HFFc6 (cell line): ENCODE measurements at places on chromosomes 12 and 14. TPM values are rescaled to one million over a fixed set of nuclear protein-coding genes. Genes with fewer than 3 reads are reported as not detected.
A peak's percentile ranks its signal among the peaks of the same experiment; 100 is the strongest.

- peak; percentile 17 for DNase-seq
- peaks cover 7% of the 10 kb centered on the region; the same call in 1 of the 2 replicates for H3K27me3 ChIP-seq
- H3K36me3 ChIP-seq: no peaks in the 10 kb centered on the region; the same call in 1 of the 2 replicates
- peak overlapping the region; percentile 97 for H3K4me3 ChIP-seq
- H3K4me1 ChIP-seq: peaks cover 50% of the 10 kb centered on the region
- H3K27ac ChIP-seq: peak overlapping the region; percentile 77
Measured at GRCh38 chr12:88579161-88579517, 1.1 kb downstream of the KITLG start.

- no peak overlapping the region for H3K4me3 ChIP-seq
- no peak overlapping the region for H3K27ac ChIP-seq
- H3K27me3 ChIP-seq: peaks cover 14% of the 10 kb centered on the region; the same call in 1 of the 2 replicates
- H3K36me3 ChIP-seq: no peaks in the 10 kb centered on the region
- DNase-seq: no peak
- H3K4me1 ChIP-seq: no peaks in the 10 kb centered on the region
Measured at GRCh38 chr14:61362072-61362750, 40.8 kb downstream of the PRKCH start.

DNA sequence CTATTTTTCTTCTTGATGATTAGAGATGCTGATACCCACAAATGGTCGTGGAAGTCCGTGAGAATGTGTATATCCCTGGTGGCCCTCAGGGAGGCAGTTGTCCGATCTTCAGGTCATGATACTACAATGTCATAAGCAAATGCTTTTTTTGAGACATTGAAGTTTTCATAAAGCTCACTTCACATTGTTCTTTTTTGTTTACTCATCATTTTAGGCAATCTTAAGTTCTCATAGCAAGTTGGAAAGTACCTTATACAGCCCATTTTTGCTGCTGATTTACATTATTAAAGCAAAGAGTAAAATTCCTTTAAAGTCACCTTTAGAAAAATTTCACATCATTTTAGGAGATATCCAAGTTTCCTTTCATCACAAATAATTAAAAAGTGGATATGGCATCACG, 90.0 kb upstream of the CCDC196 start:
- no peak overlapping the region for H3K27ac ChIP-seq
- DNase-seq: no peak
- H3K36me3 ChIP-seq: no peaks in the 10 kb centered on the region
- no peak overlapping the region for H3K4me3 ChIP-seq
- H3K4me1 ChIP-seq: no peaks in the 10 kb centered on the region

DNA sequence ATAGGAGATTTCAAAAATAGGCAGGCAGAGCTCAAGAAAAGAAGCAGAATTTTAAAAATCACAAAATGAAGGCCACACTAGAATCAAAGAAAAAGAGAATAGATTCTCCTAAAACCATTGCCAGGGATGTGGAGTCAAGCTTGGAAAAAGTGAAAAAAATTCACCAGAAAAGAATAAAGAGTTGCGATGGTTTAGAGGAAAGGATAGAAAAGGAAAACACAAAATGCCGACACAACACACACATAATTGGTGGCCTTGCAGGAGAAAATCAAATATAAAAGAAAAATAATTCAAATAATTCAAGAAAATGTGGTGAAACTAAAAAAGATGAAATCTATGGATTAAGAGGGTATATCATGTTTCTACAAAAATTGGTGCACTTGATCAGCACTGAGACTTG, 181.6 kb upstream of the C14orf180 start:
- no peak for DNase-seq
- no peak overlapping the region for H3K4me3 ChIP-seq
- no peaks in the 10 kb centered on the region for H3K4me1 ChIP-seq
- H3K27me3 ChIP-seq: peaks cover 3% of the 10 kb centered on the region; the same call in 1 of the 2 replicates
- H3K36me3 ChIP-seq: peaks cover 29% of the 10 kb centered on the region

Gene AVPR1A
- not detected in 3 replicates for total RNA-seq

- H3K27ac ChIP-seq: peak overlapping the region; percentile 47; the same call in 1 of the 2 replicates
- peaks cover 27% of the 10 kb centered on the region for H3K4me1 ChIP-seq
- DNase-seq: no peak
- H3K27me3 ChIP-seq: no peaks in the 10 kb centered on the region
- no peak overlapping the region for H3K4me3 ChIP-seq
Measured at GRCh38 chr12:51382173-51382572, 9.0 kb downstream of the GALNT6 start.

Gene KRT85
- total RNA-seq: not detected in 3 replicates

DNA sequence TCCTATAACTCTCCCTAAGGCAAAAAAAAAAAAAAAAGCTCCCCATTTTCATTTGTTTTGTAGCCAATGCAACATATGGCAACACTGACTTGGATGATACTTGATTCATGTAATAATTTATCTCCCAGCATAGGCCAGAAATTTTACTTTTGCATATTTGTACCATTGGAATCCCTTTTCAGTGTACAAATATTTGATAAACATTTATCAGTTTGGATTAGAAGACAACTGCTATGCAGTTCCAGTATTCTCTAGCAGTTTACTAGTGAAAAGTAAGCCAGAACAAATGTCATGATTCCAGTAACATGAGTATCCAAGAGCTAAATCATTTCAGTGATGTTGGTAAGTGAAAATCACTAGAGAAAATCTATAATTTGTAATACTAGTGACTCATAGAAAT, 392.3 kb downstream of the CCER1 start:
- DNase-seq: no peak
- H3K4me3 ChIP-seq: no peak overlapping the region
- no peaks in the 10 kb centered on the region for H3K36me3 ChIP-seq

DNA sequence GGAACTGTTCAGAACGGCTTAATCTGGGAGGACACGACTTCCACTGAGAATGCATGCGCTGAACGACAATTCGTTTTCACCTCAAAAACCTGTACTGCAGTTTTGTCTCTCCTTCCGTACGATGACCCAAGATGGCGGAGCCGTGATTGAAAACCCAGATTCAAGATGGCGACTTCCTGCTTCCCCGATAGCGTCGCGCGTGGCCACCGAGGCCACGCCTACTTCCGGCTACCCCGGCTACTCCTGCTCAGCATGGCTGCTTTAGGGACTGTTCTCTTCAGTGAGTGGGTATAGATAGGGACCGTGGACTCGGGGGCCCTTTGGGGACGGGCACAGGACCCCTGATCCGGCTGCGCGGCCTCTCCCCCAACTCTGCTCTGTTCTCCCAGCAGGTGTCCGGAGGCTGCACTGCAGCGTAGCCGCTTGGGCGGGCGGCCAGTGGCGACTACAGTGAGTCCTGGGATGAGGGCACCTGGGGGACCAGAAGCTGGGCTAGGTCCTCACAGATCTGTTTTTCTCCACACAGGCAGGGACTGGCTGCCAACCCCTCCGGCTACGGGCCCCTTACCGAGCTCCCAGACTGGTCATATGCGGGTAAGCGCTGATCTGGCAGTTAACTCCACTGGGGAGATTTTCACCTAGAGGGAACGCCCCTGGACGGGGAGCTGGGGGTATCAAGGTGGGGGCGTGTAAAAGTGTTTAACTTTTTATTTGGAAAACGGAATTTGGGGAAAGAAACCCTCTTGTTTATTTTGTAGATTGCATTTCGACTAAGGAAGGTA, at the start of gene MRPL52:
MRPL52 (plus strand) TSS at position 227 of the 782 bp plus-strand sequence; CDS start at position 253, 26 bp downstream.
- peak within 1 kb of the TSS; percentile 92 for H3K4me3 ChIP-seq
- peaks cover 12% of the 10 kb centered on the region for H3K36me3 ChIP-seq
- peak within 1 kb of the TSS; percentile 93 for H3K27ac ChIP-seq
- peaks cover 28% of the 10 kb centered on the region for H3K4me1 ChIP-seq
- no peaks in the 10 kb centered on the region; the same call in 1 of the 2 replicates for H3K27me3 ChIP-seq

- DNase-seq: no peak
- H3K36me3 ChIP-seq: peaks cover 60% of the 10 kb centered on the region
- H3K4me3 ChIP-seq: no peak overlapping the region
Measured at GRCh38 chr12:56719056-56719455, 6.0 kb downstream of the NACA start.

DNA sequence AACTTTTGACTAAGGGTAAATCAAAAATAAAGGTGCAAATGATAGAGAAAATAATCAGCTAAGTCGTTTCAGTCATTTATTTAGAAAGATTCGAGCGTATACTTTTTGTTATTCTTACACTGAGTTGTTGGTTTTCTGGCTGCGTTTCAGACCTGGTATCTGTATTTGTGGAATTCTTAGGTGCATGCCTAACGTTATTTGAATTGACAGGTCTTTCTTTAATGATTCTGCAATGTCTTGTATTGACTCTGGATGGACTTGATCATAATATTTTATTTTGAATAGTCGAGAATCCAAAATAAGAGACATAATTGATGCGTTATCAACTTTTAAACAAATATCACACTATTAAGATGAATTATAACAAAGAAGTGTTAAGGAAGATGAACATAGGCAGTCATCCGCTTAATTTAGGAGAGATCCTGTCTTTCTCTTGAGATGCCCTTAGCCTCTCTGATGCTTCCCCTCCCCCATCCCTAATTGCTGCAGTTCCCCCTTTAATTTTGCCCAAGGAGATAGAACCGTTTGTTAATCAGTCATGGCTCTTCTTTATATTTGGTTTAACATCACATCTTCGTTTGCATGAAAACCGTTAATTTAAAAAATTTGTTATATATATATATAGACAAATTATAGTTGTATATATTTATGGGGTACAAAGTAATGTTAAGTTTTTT, 1.8 kb downstream of the ALX1 start:
- H3K27ac ChIP-seq: no peak overlapping the region
- H3K4me3 ChIP-seq: no peak overlapping the region
- peaks cover 8% of the 10 kb centered on the region; the same call in 1 of the 2 replicates for H3K4me1 ChIP-seq

DNA sequence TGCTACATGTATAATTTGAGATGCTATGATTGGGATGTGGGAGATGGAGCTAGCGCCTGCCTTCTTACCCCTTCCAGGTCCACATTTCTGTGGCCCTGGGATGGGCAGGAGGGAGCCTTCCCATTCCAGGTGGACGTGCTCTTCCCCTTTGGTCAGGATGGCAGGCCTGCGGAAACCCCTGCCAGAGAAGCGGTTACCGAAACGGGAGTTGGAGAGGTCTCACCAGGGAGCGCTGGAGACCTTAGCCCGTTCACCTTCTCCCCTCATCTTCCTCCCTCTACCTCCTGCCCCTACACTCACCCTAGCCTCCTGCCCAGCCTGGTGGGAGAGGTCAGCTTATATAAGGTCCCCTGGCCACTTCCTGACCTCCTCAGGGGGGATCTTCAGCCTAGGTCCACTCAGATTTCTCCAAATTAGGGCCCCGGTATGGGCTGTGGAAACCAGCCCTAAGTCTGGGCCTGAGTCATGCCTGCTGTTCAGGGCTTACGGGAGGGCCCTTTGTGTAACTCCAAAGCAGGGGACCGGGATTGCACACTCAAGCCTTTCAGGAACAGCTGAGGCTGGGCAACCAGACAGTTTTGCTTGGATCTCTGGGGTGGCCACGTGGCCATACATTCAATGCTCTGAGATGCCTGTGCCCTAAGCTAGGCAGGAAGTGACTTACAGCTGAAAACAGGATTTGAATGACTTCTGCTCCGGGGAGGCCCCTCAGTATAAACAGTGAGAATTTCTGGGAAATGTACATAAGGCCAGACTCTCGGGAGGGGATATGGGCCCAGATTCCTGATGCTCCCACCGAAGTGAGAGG, 10.2 kb upstream of the MEG3 start:
- peak overlapping the region; percentile 76 for H3K27ac ChIP-seq
- peaks cover under 1% of the 10 kb centered on the region; the same call in 1 of the 2 replicates for H3K36me3 ChIP-seq
- no peak overlapping the region for H3K4me3 ChIP-seq
- DNase-seq: no peak

DNA sequence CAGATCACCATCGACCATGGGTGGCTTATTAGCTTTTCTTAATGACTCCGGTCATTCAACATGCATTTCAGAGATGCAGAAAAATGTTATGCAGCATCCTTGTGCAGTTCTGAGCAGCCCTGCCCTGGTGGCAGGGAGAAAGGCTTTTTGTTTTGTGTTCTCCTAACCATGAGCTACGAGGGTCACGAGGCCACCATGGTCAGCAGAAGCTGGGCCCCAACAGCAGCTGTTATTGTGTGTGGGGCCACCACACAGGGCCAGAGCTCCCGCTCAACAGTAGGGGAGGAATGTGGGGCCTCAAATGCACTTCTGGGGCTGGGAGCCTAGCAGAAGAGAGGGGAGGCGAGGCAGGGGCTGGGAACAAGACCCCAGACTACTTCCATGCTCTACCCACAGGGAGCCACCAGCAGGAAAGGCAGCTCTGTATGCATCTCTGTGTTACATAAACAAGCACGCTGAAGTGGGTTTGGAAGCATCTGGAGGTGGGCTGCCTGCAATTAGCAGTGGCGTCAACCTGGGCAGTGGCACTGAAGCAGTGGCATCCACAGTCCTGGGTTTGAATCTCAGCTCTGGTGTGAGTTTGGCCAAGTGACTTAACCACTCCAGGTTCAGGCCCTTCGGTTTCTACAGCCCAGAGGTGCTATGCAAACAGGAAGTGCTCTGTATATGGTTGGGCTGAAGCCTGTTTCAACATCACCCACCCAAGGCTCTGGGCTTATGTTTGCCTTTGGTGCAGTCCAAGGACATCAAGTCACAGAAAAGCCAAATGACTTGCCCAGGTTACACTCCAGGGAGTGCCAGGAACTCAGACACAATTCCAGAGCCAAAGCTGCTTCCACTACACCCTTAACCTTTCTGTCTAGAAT, 16.3 kb downstream of the GLTP start:
- peak overlapping the region; percentile 75 for H3K27ac ChIP-seq
- peaks cover 2% of the 10 kb centered on the region; the same call in 1 of the 2 replicates for H3K27me3 ChIP-seq
- H3K4me3 ChIP-seq: no peak overlapping the region; the same call in 1 of the 2 replicates

GRCh38 chr12:70258605-70259403, 15.6 kb downstream of the CNOT2 start:
- DNase-seq: no peak
- H3K36me3 ChIP-seq: peaks cover 21% of the 10 kb centered on the region
- H3K4me3 ChIP-seq: no peak overlapping the region; the same call in 1 of the 2 replicates
- H3K4me1 ChIP-seq: peaks cover 56% of the 10 kb centered on the region
- H3K27me3 ChIP-seq: no peaks in the 10 kb centered on the region
- H3K27ac ChIP-seq: peak overlapping the region; percentile 45

- peak overlapping the region; percentile 83 for H3K27ac ChIP-seq
- H3K27me3 ChIP-seq: no peaks in the 10 kb centered on the region; the same call in 1 of the 2 replicates
- DNase-seq: peak; percentile 13
- peaks cover 16% of the 10 kb centered on the region for H3K4me1 ChIP-seq
- H3K36me3 ChIP-seq: peaks cover 23% of the 10 kb centered on the region
Measured at GRCh38 chr14:102272392-102272791, 32.6 kb downstream of the MOK start.

Gene TNFAIP2
- total RNA-seq: 44.0 to 50.5 TPM (median 47.2 TPM) in 3 replicates

Gene BCL11B
- total RNA-seq: 0.14 TPM in 1 of 3 replicates, not detected in the others

Gene TGM1
- 1.4 to 1.6 TPM (median 1.4 TPM) in 3 replicates for total RNA-seq

DNA sequence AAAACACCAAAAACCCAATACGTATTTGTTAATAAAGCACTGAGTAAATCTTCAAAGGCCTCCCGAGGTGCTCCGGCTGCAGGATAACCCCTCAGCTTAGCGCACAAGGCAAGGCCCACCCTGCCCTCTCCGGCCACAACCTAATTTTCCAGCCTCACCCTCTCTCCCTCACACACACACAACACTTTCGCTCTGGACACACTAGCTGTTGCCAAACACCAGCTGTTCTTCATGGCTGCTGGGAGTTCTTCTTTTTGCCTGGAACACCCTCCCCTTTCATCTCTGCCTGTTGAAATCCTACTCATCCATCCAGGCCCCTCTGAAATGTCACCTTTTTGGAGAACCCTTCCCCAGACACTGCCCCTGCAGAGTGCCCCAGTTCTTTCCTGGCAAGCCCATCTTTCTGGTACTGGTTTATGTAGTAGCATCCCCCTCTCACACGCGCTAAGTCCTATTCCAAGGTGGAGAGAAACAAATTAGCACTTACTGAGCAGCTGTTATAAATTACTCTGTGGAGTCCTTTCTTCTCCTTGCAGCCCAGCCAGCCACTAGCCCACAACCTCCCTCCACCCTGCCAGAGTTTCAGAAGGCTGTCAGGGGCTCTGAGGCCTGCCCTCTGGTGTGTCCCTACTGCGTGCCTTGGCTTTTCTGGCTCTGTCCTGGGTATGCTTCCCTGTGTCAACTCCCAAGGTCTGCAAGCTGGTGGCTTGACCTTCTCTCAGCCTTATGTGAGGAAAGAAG, 805 bp upstream of the CRACR2A start:
- H3K36me3 ChIP-seq: no peaks in the 10 kb centered on the region
- no peak overlapping the region for H3K27ac ChIP-seq
- no peak for DNase-seq
- peaks cover 6% of the 10 kb centered on the region; the same call in 1 of the 2 replicates for H3K4me1 ChIP-seq
- H3K27me3 ChIP-seq: peaks cover 28% of the 10 kb centered on the region
